ENCODE measurements at places on chromosomes 3 and 15.

DNA sequence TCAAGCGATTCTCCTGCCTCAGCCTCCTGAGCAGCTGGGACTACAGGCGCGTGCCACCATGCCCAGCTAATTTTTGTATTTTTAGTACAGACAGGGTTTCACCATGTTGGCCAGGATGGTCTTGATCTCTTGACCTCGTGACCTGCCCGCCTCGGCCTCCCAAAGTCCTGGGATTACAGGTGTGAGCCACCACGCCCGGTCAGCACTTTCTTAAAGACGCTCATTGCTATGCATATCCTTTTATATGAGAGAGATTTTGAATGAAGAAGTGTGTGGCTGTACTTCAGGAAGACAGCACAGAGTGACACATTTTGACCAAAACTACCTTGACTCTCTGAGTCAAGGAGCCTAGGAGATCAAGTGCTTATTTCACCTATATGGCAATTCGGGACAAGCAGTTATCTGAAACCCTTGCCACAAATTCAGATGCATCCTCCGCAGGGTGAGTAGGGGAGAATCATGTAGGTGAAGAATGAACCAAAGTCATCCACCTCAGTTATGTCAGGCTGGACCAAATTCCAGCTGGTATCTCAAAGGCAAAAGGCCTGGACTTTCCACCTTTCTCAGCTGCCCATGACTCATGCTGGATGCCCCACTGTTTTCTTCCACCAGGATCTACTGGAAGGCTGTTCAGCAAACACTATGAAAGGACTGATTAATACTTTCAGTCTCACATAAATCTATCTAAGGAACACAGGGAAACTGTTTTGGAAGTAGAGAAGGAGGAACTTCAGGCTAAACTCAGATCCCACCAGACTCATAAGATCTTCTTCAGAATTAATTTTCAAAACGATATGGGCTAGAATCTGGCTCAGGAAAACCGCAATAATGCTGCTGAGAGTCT, 31.9 kb downstream of the SUSD5 start:
- DNase-seq = no peak

DNA sequence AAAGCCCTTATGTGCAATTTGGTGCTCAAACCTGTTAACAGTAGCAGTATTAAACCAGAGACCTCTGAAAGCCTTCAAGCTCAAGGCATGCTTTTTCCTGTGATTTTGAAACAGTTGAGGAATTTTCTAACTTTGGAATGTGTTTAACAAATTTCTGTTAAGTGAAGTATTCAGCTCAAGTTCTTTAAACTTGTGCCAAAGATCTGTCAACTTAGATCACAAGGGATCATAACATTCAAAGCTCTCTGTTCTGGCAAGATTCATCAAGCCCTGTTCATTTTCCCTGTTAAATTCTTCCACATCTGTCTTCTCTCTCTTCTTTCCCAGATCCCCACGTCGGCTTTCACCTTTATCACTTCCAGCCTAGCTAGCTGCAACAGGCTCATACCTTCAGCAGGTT, 28.8 kb upstream of the RYK start:
- DNase-seq = no peak

DNA sequence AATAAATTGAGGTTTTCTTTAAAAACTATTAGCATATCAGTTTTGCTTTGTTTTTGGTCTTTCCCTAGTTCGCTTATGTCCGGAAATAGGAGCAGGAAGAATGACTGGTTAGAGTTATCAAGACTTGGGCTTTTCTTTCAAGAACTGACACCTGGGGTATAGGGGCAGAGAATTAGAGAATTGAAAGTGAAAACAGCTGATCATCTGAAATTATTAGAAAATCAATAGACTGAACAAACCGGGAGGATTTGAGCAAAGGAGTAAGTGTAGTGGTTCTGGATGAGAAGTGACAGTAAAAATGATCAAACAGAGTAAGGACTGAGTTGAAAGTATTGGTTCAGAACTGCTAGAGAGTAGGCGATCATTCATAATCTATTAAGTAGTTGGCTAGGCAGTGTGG, 6.0 kb downstream of the MINDY2 start:
- DNase-seq = no peak

DNA sequence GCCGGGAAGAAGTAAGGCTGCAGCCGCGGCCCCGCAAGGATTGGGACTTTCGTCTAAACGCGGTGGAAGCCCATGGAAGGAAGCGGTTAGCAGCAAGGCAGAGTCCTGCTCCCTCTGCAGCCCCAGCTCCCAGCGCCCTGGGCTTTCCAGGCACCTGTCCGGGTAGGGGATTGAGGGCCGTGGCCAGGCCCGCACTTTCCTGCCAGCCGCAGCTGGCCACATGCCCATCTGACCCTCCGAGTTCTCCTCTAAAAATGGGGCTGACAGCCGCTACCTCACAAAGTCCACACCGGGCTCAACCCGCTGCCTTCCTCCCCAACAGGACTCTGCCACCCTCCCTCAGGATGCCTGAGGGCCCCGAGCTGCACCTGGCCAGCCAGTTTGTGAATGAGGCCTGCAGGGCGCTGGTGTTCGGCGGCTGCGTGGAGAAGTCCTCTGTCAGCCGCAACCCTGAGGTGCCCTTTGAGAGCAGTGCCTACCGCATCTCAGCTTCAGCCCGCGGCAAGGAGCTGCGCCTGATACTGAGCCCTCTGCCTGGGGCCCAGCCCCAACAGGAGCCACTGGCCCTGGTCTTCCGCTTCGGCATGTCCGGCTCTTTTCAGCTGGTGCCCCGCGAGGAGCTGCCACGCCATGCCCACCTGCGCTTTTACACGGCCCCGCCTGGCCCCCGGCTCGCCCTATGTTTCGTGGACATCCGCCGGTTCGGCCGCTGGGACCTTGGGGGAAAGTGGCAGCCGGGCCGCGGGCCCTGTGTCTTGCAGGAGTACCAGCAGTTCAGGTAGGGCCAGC, 1.9 kb downstream of the NEIL1 start:
- DNase-seq = no peak

- no peak for DNase-seq
Observed at GRCh38 chr15:74776821-74777768, 4.8 kb upstream of the CSK start.

GRCh38 chr15:48222627-48223026, 16.5 kb downstream of the SLC12A1 start:
- DNase-seq = no peak

DNA sequence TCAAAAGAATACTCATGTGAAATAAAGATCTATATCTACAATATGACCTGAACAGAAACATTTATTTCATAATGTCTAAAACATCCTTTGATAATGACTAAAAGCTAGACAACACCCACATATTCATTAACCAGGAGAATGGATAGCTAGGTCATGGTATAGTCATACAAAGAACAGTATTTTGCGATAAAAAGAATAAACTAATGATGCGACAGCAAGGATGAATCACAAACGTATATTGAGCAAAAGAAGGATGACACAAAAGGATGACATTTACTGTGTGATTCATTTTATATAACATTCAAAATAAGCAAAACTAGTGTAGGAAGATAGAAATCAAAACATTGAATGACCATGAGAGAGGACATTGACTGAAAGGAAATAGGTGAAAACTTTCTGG, 1233.1 kb downstream of the OTOL1 start:
- DNase-seq = peak; percentile 20

DNA sequence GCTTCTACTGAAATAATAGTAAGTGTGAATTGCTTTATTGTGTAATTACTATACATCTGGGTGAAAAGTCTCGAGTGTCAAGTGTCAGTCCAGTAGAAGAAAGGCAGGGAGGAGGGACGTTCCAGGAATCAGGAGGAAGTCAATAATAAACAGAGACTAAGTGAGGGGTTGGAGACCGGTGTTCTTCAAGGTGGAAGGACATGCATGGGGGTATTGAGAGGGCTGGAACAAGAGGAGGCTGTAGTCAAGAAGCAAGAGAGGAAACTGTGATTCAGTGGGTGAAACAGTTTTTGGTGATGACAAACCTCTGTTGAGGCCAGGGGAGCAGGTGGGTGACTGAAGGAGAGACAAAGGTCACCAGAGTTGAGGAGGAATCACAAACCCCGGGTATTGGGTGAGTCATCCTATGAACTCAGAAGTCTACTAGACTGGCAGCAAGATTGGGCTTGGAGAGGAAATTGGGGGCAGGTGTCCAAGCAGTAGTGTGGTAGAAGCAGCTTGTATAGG, 11.6 kb upstream of the SCAMP5 start:
- DNase-seq = no peak

DNA sequence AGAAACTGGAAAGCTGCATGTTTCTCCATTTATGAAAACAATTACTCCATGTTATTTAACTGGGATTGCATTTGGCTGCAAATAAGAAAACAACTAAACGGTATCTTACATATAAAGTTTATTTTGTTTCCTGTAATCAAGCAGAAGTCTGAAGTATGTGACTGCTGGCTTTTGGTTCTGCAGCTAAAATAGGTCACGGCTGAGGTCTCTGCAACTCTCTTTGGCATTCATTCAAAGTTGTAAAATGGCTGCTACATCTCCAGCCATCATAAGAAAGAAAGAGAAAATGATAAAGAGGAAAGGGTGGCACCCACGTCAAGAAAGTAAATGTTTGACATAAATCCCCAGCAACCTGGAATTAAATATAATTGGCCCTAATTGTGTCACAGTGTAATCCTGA, 406.1 kb downstream of the TBC1D5 start:
- no peak for DNase-seq

DNA sequence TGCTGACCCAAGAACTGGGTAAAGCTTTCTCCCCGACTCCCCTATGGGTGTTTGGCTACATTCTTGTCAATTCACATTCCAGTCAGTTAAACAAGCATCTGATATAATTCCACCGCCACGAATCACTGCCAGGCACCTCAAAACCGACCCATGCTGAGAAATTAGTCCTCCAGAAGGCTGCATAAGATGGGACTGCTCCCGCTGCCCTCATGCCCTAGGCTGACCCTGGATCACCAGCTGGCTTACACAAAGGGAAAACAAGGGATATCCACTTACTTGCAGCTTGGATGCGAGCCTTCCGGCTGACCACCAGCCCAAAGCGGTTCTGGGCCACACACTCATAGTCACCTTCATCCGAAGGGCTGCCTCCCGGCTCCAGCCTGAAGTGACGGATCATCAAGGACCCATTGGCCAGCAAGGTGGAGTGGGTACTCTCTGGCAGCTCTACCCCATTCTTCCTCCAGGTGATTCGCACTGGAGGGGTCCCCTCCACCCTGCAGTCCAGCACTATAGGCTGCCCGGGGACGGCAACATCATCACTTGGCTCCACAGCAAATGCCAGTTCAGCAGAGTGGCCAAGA, 2.9 kb downstream of the IGDCC3 start:
- no peak for DNase-seq

- no peak for DNase-seq
Observed at GRCh38 chr15:70063261-70063925, 34.3 kb downstream of the TLE3 start.

- DNase-seq = no peak
Observed at GRCh38 chr3:47897954-47898353, 95.0 kb downstream of the DHX30 start.

DNA sequence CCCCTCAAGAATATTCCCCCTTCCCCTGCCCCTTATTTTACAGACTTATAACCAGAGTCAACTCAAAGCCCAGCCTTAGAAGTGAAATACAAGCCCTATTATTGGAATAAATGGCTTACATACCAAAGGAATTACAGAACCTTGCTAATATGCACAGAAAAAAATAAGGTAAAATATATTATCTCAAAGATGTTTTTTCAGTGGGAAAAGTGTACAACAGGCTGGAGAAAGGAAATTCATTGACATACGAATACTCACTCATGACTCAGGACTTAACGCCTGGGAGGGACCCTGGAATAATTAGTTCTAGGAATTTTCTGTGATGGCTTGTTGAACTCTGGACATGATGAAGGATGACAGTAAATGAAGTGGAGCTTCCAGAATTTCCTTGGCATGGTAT, 27.0 kb downstream of the ARL14 start:
- no peak for DNase-seq

- no peak for DNase-seq
Observed at GRCh38 chr3:46369675-46370132, 1.0 kb upstream of the CCR5 start.

DNA sequence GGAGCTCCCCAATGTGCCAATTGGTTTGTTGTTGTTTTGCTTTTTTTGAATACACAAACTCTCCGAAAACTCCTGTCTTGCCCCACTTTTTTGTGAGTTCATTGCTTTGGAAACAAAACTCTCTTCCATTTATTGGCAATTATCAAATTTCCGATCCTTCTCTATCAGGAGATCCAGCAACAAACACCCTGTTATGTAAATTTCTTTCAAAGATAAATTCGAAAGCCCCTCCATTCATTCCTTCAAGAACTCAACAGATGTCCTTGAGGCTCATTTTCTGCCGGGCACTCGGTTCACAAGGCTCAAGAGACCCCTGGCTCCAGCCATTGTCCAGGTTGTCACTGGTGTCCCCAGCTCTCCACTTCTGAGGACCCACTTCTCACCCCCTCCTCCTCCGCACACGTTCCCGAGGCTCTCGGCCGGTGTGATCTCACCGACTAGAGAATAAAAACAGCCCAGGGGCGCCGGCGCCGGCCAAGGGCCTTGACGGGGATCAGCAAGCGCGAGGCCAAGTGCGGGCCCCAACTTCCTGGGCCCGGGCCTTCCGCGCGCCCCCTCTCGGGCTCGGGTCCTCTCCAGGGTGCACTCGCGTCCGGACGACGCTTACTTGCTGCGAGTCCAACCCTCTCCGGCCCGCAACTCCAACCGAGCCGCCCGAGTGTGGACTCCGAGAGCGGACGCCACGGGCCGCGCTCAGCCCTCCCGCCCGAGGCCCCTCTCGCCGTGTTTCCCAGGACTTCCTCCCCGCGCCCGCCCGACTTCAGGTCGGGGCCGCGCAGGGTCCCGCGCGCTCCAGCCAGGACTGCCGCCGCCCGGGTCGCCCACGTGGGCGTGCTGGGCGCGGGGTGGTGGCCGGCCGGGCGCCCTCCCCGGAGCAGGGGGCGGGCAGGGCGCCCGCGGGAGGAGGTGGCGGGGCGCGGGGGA, 533 bp upstream of the SMAD3 start:
- no peak for DNase-seq

All from epithelial cell of prostate (primary cell).